ENCODE measurements at places on chromosomes 16 and 17. TPM values are rescaled to one million over a fixed set of nuclear protein-coding genes. Genes with fewer than 3 reads are reported as not detected.

DNA sequence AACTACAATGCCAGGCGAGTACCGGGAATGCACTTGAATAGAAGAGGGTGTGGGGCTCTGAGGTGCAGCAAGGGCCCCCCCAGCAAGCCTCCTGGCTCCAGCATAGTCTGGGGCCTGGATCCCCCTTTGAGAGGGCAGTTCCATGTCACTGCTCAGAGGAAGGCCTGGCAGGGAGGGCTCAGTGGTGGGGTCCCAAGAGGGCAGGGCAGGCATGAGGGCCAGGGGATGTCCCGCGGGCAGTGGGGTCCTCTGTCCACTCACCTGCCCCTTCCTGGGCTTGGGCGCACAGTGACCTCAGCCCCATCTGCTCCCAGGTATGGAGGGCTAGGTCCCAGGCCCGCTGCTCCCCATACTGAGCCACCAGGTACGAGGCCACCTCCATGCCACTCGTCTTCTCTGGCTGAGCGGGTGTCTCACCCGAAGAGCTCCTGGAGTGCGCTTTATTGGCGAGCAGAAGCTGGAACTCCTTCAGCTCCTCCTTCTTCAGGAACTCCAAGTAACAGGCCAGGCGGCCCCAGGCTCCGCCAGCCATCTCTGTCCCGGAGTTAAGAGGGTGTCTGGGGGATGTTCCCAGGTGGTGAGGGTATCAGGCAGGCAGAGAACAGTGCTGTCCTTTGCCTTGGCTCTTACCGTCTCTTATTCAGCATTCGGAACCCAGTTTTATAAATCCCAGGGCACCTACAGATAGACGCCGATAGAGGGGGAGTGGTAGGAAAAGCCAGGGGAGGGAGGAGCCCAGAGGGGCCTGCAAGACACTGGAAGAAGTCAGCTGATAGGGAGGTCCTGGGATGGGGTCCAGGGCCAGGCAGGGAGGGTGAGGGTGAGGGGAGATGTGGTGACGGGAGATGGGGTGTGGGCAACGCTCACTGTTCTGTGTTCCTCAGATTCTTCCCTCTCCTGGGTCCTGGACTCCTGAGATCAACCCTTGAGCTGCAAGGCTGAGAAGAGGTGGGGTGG, 605 bp downstream of the NLRP1 start:
- DNase-seq, result no peak

- no peak for DNase-seq
Observed at GRCh38 chr16:12573300-12573699, 230.4 kb downstream of the CPPED1 start.

TOB1 gene
- total RNA-seq, result 32.6 TPM

DNA sequence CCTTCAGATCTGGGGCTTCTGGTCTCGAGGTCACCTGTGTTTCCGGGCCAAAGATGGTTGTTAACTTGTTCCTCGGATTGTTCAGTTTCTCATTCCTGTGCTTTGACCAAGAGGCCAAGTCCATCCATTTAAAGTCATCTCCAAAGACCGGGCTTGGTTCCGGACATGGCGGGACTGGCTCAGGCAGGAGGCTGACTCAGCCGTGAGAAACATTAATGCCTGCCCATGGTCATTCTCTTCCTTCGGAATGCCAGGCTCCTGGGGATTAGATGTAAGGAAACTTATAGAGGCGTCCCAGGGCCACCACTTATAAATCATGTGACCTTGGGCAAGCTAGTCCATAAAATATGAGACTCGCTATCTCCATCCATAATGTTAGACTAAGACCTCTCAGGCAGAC, 13.6 kb upstream of the NKD1 start:
- DNase-seq, result no peak

GRCh38 chr16:5446623-5447240, 349.1 kb upstream of the EEF2KMT start:
- DNase-seq, result no peak

Measured in CD8-positive, alpha-beta memory T cell (primary cell).